Activated T-helper 1 cell treated with anti-CD3 and anti-CD28 coated beads, Interleukin-2, amount 50 U/mL, for 16 hours (primary cell): ENCODE measurements at places on chromosomes 5 and 9.
A peak's percentile ranks its signal among the peaks of the same experiment; 100 is the strongest.

GRCh38 chr5:136840601-136841000 is 475.3 kb upstream of the TRPC7 start:
- DNase-seq, result no peak

DNA sequence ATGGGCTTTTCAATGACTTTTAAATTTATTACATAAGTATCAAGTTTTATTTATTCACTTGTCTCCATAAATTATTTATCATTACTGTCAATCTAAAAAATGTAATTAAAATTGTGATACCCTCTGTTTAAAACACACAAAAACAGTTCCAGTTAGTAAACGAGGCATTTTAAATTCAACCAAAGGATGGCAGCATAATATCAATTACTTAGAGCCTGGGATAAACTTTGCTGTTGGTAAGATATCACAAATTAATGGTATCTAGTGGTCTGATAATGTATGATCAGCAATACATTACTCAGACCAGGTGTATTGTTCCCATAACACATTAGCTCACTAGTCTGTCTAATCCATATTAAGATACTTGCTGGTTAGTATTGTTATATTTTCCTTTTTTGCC is 9.6 kb upstream of the IFNE start:
- no peak for DNase-seq

- no peak for DNase-seq
Observed at GRCh38 chr5:68875351-68875750, 218.5 kb upstream of the SLC30A5 start.

DNA sequence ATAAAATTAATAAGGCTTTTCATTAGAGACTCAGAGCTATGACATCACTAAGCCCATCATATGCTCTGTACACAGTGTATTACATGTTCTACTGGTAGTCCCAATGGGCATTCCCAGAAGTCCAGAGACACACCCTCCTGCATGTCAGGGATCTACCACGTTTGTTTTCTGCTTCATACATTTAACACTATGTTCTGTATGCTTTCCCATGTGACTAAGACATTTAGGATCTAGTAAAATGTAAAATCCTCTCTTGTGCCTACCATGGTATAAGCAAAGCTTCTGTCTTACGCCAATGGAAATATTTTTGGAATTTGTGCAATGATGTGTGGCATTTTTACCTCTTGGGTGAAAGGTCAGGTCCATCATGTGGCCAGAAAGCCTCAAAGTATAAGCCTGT is 192.4 kb downstream of the ADAMTSL1 start:
- DNase-seq, result no peak

DNA sequence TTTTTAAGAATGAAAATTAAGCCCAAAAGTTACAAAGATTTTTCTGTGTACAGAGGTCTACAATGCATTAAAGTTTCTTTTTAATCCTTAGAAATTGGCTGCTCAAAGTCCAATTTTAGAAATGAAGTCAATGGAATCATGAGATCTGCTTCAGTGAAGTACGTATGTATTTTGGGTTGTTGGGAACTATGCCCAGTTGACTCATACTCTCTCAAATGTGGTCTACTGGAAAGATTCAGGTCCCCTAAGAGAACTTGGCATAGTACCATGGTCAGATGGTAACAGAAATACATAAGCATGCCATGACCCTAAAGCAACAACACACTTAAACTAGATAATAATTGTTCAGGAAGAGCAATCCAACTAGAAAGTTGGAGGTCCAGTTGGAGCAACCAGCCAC is 23.0 kb downstream of the FBLL1 start:
- no peak for DNase-seq

DNA sequence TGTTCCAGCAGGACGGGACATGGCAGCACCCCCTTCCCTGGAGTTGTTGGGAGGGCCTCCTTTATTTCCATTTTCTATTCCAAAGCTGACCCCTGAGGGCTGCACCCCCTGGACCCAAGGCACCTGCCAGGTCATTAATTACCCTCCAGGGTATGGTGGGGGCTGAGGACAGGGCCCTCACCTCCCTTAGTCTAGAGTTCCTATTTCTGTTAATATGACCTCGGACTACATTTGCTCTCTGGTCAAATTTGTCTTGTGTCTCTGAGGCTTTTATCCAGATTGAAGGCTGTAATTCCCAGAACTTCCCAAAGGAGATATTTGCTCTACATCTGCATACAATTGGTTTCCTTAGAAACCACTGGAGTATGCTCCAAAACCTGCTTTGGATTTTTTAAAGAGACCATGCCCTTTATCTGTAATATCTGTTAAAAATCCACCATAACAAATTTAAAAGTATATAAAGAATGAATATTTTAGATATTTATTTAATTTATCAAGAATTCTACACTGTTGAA is 16.8 kb downstream of the PHF2 start:
- DNase-seq, result no peak

DNA sequence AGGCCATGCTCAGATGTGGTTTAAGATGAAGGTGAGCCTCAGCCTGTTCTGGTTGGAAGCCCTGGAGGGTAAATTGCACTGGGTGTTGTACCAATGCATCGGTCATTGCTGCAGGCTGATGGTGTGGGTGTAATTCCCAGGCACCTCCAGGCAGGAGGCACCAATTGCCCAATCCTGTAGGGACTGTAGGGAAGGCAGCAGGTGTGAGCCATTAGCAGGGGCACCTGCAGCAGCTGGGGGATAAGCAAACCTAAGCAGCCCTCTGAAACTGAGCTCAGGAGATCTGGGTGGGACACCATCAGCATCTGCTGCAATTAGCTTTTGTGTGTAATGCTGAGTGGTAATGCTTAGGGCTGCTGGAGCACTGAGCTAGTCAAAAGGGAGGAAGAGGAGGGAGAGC is 190.1 kb upstream of the TBC1D2 start:
- no peak for DNase-seq

- no peak for DNase-seq
Observed at GRCh38 chr5:65483546-65484346, 2.0 kb upstream of the ADAMTS6 start.

GRCh38 chr5:91684625-91685024 is 301.5 kb upstream of the ARRDC3 start:
- no peak for DNase-seq

- no peak for DNase-seq
Observed at GRCh38 chr9:114116126-114116747, 17.1 kb upstream of the KIF12 start.

DNA sequence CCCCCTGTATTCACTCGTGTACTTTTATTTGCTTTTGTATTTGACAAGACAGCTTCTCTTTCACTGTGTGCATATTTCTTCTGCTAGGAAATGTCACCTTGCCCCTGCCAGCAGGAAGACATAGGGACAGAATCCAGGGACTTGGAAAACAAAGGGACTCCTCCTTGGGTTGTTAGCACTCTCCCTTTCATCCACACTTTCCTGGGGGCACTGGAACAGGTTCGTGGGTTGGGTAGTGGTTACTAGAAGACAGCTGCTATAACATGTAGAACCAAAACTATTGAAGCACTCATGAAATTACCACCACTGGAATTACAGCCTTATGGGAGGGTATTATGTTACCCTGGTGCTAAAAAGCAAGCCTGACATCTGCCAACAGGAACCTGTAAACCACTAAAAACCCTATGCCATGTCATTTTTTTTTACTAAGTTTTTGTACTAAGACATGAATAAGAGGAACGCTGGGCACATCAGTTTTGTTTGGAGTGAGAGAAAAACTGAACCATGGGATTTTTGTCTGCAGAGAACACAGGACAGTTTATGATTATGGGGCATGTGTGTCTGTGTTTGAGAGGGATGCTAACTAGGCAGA is 4.7 kb upstream of the CCL28 start:
- DNase-seq, result no peak

- no peak for DNase-seq
Observed at GRCh38 chr9:75909776-75910175, 19.3 kb downstream of the PCSK5 start.

- no peak for DNase-seq
Observed at GRCh38 chr9:121700832-121701419, 49.5 kb downstream of the DAB2IP start.

DNA sequence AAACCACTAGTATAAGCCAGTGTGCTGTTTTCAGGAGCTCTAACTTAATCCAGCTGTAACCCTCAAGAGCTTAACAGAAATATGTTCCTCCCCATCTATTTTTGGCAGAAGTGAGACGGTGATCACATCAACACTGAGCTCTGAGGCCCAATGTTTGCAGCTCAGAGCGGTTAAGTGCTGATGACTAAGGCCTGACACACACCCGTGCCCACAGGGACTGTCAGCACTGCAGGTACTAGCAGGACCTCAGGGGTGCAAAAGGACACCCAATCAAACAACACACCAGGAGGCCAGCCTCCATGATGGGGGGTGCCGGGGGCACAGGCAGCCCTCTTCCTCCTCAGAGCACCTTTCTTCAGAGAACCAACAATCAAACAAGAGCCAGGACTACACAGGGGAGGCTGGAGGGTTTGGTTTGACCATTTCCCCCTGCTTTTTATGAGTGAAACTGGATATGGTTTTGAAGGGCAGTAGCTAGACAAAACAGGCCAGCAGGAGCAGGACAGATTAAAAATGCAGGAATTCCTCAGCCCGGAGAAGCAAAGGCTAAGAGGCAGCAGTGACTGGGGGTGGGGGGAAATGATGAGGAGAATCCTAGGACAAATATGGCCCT is 61.3 kb downstream of the RAPGEF1 start:
- peak; percentile 57 for DNase-seq

GRCh38 chr5:73998489-73998888 is 372.5 kb downstream of the ARHGEF28 start:
- DNase-seq, result no peak

- no peak for DNase-seq
Observed at GRCh38 chr5:114362977-114363761, 1.3 kb downstream of the KCNN2 start.

DNA sequence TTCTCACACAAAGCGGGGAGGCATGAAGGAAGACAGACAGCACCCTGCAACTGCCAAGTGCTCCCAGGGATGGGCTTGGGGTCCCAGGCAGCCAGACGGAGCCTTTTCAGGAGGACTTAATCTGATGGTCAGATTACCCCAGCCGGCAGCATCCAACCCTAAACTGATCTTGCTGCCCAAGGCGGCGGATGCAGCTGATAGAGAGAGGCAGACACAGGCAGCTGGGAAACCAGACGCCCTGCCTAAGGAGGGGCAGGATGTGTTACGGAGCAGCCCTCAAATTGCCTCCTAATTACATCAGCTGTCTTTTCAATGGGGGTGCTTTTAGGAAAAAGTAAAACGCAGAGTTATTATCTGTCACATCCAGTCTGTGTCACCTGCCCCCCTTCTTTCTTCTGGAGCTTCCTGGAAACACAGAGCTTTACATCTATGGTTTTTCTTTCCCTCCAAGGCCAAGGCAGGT is 190.9 kb upstream of the PANK3 start:
- no peak for DNase-seq

- DNase-seq, result no peak
Observed at GRCh38 chr5:33261305-33261704, 179.5 kb upstream of the TARS1 start.

- no peak for DNase-seq
Observed at GRCh38 chr5:133716532-133717183, 104.3 kb upstream of the FSTL4 start.

GRCh38 chr5:54895816-54896341 is 89.5 kb downstream of the ESM1 start:
- DNase-seq, result no peak

DNA sequence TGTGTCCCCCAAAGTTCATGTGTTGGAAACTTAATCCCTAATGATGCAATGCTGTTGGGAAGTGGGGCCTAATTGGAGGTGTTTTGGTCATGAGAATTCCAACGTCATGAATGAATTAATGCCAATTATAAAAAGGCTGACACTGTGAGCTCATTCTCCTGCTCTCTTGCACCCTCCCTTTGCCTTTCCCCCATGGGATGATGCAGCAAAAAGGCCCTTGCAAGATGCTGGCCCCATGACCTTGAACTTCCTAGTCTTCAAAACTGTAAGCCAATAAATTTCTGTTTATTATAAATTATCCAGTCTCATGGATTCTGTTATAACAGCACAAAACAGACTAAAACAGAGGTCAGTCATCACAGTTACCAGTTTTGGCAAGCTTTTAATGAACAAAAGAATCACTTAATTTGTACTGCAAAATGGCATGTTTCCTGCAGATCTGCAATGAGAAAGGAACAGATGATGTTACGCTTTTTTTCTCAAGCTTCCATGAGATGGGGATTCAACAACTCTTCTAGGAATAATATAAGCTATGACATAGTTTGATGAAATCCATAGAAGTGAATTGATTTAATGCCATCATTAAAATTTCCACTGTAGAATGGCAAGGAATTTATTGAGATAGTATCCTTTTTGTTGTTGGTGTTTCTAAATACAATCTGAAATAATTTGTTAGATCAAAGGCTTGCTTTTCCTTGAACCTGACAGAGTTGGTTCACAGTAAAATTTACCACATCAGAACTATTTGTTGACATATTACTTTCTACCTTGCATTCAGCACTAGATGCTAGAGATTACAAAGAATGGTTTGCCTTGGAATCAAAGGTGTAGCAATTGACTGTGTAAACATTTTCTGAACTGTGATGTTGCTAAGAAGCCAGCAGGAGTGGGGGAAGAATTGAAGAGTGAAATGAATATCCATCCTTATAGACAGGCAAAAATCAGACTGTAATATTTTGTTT is 29.3 kb upstream of the RFK start:
- no peak for DNase-seq

DNA sequence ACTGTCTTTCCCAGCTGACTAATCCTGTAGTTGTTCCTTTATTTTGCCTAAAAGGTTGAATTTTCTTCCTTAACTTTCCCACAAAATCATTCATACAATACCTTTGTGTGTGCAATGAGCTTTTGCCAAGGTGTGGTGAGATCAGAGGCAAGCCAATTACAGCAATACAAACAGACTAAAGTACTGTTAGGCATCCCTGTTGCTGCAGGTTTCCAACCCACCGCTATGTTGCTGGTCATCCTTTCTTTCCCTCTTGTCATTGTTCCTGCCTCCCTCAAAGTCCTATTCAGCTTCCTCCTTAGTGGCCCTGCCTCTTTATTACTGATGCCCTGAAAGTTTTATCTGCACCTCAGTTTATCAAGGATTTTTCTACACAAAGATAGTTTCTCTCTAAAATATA is 22.1 kb downstream of the ITGA2 start:
- DNase-seq, result no peak

GRCh38 chr9:113593682-113594281 is 130.3 kb downstream of the RGS3 start:
- DNase-seq, result no peak
